ENCODE measurements at places on chromosomes 5 and 9.
A peak's percentile ranks its signal among the peaks of the same experiment; 100 is the strongest.

DNA sequence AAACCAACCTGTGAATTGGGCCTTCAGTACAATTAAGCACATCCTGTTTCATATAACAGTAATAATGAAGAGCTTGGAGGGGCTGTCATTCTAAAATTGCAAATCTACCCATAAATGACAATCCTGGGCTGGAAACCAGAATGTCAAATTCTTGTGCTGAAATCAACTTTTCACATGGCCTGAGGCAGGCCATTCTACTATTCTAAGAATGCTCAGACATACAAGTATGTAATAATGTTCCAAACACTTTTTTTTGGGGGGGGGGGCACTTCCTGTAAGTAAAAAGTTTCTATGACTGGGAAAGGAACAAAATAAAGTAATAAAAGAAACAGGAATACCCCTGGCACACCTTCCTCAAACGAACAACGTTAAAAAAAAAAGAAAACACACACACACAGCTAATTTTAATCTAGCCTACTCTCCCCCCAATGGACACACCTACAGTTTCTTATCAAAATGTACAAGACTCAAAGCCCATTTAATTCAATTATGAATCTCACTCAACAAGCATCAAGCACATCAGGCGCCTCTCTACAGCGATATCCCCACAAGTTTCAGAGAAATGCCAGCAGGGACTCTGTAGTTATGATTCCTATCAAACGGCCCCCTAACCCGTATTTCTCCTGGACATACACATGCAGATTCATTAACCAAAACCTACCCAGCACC, 1.4 kb downstream of the ETF1 start:
- DNase-seq, result no peak

DNA sequence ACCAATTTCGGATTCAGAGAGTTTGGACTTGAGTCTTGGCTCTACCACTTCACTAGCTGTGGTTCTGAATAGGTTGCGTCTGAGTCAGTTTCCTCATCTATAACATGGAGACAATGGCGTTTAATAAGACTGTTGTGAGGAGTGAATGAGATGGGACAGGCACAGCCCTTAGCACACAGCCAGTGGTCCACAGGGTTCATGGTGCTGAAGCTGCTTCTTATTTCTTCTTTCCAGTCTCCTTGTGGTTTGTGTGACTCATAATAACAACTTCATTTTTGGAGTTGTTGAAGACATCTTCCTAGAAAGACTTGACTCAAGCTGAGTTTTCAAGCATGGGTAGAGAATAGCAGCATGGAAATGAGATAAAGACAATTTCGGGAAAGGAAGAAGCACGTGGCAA, 172.6 kb upstream of the PPP2R2B start:
- DNase-seq, result no peak

DNA sequence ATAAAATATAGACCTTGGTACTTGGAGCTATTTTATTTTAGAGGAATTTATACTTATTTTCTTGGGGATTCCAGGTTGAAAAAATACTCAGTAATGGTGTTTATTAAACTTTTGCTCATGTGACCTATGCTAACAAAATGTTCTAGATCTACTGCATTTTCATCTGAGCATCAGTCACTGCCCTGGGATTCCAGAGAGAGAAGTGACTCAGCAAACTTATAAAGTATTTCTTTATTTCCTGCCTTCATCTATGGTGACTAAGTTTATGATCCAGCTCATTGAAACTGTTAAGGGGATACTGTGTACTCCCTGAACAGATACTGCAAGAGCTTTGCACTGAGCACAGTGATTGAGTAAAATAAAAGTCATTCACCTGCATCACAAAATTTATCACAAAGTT, 298.5 kb upstream of the CDH18 start:
- peak; percentile 68 for DNase-seq

- DNase-seq, result no peak
Measured at GRCh38 chr9:121833061-121833460, 181.6 kb downstream of the DAB2IP start.

DNA sequence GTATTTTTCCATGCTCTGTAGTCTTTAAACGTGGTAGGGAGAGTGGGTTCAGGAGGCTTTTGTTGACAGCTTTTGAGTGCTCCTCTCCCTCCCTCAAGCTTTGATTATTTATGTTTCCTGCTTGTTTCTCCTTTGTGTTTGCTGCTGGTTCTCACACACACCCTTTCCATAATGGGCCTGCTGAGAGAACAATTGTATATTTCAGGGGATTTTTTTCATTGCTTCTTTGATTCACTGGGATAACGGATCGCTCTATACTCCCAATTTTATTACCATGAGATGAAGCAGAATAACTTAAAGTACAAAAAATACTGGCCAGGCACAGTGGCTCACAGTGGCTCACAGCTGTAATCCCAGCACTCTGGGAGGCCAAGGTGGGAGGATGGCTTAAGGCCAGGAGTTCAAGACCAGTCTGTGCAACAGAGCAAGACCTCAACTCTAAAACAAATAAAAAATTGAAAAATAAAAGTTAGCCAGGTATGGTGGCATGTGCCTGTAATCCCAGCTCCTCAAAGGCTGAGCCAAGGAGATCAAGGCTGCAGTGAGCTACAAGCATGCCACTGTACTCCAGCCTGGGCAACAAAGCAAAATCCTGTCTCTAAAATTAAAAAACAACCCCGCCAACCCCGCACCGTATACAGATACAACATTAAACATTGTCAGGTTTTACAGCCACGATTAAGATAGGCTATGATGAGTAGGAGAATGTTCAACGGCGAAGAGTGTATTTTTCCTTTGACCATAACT, 66.9 kb downstream of the USP20 start:
- no peak for DNase-seq

DNA sequence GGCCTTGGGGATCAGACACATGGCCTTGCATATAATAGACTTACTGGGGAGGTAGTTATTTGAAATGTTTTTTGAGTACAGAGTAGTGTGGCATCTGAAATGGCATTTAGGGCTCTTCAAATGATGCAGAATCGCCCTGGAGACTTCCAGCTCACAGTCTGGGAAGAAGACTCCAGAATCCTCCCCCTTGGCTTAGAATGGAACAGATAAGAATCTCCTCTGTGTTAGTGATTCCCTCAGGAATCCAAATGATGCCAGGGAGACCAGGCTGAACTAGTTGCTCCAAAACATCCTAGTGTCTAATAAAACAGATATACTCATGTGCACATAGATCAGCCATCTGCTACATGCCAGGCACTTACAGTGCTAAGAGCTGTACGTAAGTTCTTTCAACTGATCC, 38.6 kb upstream of the SMC5 start:
- no peak for DNase-seq

GRCh38 chr5:78792345-78793055, 143.9 kb upstream of the LHFPL2 start:
- DNase-seq, result no peak

DNA sequence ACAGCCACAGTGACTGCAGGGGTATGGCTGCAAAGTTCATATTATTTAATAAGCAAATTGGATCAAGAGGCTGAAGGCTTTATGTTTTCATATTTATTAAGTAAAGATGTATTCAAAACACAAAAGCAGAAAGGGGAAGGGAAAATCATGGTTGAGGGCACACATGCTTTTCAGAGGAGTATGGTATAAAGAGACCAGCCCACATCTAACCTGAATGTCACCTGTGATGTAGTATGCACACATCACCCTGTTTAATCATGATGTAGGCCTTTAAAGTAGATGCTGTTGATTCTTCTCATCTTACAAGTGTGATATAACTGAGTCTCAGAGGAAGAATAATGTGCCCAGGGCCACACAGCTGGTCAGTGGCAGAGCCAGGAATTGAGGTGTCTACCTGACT, 211.8 kb downstream of the DCP2 start:
- DNase-seq, result no peak

- DNase-seq, result no peak
Measured at GRCh38 chr5:57710126-57710525, 227.5 kb upstream of the ACTBL2 start.

DNA sequence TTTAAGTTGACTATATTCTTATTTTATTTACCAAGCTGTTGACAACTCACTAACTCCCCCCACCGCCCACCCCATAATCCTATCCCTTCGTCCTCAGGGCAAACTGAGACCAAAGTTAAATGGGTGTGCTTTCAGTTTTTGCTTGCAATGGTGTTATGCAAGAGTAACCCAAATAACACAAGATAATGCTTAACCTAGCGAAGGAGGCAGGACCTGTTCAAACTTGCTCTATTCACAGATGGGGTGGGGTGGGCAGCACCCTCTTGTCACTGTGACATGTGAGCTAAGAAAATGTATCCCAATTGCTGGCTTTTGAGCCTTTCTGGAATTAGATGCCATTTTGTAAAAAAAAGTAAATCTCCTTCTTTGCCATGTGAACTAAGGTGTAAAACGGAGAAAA, 40.4 kb downstream of the GLIS3 start:
- DNase-seq, result no peak

- DNase-seq, result no peak
Measured at GRCh38 chr9:130661451-130662098, 2.8 kb upstream of the PRDM12 start.

DNA sequence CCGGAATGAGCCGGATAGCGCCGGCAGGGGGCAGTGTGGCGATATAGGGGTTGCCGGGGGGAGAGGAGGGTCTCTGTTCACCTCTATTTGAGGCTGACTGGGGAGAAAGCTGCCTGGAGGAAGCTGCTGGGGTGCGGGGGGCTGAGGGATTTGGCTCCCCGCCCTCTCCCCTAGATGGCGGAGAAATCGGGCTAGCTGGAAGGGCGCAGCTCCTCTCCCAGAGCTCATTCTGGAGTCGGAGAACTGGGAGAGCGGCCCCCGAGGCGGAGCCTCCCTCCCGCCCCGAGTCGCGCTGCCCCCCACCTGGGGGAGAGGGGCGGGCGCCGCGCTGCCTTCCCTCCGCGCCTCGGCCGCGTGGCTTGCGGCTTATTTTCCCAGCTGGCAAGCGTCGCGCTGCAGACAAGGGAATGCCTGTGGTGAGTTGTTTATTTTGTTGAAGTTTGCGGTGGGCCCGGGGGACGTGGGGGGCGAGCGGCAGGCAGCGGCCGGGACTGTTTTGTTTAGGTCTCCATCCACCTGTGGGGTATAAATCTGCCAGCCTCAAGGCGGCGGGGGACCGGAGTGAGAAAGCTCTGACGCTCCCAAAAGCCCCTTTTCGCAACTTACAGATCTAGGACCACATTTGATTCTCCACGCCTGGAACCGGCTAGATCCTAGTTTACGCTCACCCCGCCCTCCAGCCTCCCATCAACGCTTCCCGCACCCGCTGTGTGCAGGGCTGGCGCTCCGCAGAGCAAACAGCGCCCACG, 4.1 kb upstream of the RGMB start:
- DNase-seq, result peak; percentile 56

- no peak for DNase-seq
Measured at GRCh38 chr5:57550132-57550531, 67.5 kb upstream of the ACTBL2 start.

- DNase-seq, result no peak
Measured at GRCh38 chr5:106423109-106423897, 1247.4 kb downstream of the EFNA5 start.

DNA sequence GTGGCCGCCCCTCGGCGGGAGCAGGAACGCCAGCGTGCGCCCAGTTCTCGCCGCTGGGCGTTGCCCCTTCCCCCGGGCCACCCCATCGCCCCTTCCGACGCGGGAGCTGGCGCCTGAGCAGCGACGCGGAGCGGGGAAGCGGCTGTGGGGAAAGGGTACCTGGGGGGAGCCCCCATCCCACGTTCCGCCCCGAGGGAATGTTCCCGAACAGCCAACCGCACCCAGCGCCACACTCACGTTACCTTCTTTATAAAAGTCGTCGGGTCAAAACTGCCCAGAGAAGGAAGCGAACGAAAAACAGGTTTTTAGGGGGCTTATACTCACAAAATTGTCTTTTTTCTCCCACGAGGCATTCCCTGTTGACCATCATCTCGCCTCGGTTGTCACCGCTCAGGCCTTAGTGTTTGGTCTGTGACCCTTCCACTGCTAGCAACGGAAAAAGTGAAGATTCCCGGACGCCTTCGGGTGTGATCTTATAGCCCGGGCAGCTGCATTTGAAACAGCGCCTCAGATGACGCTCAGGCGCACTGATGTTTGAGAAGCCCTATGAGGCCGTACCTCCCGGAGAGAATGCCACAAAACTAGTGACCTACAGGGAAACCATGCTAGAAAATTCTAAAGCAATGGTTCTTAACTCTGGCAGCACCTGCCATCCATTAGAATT, 475 bp upstream of the GOLM1 start:
- peak; percentile 66 for DNase-seq

DNA sequence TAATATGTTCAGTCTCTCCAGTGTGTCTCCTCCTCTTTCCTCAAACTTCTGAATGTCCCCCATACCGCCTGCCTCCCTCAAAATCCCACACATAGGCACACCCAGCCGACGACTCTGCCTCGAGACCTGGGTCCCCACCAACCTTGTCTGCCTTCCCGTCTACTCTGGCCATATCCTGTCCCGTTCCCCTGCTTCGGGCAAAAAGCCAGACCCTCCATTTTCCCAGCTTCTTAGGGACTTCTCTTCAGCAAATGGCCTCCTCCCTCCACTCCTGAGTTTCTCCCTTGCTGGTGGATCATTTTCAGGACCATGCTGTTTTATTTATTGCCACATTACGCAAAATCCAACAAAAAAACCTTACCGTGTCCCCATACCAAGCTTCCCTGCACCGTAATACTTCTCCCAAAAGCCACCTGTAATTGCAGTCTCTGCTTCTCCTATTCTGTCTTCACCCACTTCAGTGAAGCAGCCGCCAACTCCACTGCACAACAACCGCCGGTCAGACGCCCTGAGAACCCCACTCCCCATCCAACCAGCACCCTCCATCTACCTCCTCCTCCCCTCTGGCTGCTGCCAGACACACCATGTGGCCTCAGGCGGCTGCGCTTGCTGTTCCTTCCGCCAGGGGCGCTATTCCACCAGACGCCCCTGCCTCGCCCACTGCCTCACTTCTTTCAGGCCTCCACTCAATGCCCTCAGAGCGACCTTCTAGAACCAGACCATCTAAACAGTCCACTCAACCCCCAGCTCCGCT, 117.0 kb downstream of the TRPM6 start:
- no peak for DNase-seq

- no peak for DNase-seq
Measured at GRCh38 chr5:91171322-91171721, 211.8 kb downstream of the ARRDC3 start.

DNA sequence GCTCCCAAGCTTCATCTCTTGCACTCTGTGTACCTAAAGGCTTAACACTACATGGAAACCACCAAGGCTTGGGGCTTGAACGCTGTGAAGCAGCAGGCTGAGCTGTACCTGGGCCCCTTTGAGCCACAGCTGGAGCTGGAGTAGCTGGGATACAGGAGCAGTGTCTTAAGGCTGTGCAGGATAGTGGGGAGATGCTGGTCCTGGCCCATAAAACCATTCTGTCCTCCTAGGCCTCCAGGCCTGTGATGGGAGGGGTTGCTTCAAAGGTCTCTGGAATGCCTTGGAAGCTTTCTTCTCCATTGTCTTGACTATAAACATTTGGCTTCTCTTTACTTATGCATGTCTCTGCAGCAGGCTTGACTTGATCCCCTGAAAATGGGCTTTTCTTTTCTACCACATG, 42.3 kb upstream of the DAPK1 start:
- DNase-seq, result no peak

- no peak for DNase-seq
Measured at GRCh38 chr9:105971986-105972385, 277.6 kb downstream of the TMEM38B start.

DNA sequence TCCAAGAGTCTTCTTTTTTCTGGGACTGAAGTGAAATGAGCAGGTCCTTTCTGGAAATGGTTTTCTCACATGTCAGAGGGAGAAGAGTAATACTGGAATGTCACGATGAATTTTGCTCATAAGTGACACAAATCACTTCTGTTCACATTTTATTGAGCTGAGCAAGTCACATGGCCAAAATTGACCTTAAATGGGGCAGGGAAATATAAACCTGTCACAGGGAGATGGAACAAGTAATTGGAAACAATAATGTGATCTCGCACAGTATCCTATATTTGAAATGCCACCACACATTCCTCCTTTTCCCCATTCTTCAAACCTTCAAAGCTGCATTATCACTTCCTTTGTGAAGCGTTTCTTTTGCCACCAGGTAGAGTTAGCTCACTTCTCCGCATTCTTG, 25.2 kb upstream of the LIFR start:
- DNase-seq, result no peak

All from fibroblast of the aortic adventitia (primary cell).